ENCODE measurements at places on chromosomes 5 and 9.

- DNase-seq: no peak
Observed at GRCh38 chr9:37746448-37747270, 6.9 kb upstream of the TRMT10B start.

DNA sequence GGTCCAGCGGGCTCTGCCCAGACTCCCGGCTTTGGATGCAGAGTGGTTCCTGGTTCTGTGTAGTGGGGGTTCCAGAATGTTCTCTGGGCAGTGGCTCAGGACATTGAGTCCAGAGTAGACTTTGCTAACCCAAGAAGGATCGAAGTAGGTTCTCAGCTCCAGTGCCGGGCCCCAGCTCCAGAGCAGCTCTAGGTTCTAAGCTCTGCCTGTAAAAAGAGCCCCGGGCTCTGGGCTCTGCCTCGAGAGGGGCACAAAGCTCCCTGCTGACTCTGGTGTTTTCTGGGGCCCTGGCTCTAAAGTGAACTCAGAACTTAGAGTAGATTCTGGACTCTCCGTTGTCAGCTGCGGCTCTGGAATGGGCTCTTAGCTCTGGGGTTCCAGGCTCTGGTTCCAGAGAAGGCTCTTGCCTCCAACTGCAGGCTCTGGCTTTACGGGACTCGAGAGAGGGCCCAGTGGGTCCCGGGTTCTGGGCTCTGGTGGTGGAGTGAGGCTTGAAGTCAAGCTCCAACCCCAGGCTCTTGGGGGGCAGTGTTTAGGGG, 414 bp downstream of the WDR38 start:
- no peak for DNase-seq

- DNase-seq: no peak
Observed at GRCh38 chr5:39639618-39640089, 214.9 kb upstream of the DAB2 start.

DNA sequence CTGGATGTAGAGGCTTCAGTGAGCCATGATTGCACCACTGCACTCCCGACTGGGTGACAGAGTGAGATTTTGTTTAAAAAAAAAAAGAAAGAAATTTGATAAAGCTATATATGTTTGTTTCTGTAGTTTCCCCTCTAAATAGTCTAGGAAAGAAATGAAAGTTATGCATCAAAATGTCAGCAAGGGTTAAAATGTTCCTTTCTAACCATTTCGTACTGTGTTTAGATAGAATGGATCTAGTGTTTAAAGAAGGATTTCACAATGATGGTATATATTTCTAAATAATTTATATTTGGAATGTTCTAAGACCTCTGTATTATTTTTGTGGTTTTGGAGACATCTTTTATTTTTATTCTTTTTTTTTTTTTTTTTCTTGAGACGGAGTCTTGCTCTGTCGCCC, 22.7 kb downstream of the TEK start:
- no peak for DNase-seq

DNA sequence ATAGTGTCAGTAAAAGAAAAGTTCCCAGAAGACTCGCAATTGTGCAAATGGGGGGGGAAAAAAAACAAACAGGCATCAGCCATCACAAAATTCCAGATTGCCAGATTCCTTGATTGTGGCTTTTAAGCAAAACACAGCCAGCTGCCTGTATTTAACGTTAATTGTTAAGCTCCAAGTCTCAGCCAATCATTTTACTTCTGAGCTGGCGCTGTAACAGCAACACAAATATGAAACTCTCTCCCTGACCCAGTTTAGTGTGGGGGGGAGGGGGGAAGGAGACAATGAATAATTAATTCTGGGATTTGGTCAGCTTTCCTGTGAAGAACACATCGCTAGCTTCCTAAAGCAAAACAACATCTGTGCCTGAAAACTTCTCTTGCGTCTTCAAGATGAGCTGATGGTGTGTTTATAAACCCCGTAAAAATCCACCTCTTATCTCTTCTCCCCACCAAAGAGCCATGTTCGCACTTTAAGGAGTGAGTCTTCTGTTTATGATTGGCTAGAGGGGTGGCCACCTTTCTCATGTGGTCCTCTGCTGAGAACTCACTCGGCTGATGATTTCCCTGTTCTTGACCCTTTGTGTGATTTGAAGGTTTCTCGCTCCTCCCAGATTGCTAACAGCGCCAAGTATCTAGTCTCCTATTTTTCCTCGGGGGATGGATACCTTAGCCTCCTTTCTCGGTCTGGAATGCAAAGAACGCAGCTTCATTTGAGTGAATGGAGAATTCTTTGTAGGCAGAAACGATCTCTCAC, 160.2 kb upstream of the DAPK1 start:
- DNase-seq: no peak

DNA sequence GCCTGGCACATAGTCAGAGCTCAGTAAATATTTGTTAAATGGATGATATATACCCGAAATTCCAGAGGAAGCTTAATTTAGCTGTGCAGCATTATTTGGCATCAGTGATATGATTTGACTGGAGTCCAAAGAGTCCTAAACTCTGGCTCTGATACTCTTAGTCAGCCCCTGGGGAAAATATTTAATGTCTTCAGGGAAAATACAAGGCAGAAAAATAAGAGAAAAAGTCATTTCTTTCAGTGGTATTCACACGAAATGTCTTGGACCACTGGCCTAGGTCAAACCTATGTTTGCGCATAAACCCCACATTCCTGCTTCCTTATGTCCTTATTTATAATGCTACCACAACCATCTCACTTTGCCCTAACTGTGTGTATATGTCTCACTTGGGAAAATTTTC, 23.8 kb downstream of the GLRA1 start:
- no peak for DNase-seq

- no peak for DNase-seq
Observed at GRCh38 chr5:60887746-60888145, 43.7 kb upstream of the ELOVL7 start.

DNA sequence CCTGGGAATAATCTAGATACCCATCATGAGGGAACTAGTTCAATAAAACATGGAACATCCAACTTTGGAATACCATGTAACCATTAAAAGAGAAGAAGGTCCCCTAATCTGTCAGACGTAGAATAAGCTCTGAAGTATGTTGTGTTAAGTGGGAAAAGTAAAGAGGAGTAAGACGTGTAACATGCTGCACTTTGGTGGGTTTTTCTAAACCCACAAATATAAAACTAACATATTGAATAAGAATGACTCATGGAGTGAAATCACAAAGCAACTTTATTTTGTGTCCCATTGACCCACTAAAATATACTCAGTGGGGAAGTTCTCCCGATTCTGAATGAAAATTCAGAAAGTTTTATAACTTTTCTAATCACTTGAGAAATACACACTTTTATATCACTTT, 67.9 kb upstream of the PIK3R1 start:
- no peak for DNase-seq

GRCh38 chr5:134083517-134083916, 31.0 kb upstream of the TCF7 start:
- DNase-seq: no peak

GRCh38 chr9:20701060-20701459, 17.0 kb downstream of the FOCAD start:
- no peak for DNase-seq

DNA sequence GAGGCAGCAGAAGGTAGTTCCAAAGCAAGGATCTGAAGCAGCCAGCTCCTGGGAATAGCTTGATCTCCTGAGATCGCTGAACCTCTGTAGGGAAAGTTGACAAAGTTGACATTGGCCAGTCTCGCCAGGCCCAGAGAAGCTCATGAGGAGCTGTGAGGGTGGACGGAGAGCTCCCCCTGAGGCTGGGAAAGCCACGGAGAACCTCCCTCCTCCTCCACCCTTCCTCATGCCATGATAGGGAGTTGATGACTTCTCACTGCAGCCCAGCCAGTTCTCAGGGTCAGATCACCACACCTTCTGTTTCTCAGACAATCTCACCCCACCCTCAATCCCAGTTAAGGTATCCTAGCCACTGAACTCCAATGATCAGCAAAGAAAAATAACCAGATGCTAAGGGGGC, 30.4 kb upstream of the KCNV2 start:
- no peak for DNase-seq

All from activated CD8-positive, alpha-beta memory T cell treated with anti-CD3 and anti-CD28 coated beads for 1 hour (primary cell).